ENCODE measurements at places on chromosomes 6 and 20.

DNA sequence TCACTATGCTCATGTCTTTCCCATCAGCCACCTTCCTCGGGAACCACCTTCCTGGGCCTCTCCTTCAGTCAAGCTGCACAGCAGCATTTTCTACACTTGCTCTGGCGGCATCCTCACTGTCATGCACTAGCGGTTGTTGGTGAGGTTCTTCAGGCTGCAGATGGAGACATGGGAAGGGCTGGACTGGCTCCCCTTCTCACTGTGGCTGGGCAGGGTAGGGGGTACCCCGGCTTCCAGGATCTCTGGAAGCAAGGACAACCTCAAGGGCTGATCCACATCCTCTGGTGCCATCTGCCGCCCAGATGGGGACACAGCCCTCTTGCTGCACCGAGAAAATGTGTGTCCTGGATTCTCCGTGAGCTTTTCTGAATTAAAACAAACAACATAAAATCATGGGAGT lies 180.1 kb upstream of the RNF24 start:
- no peak for DNase-seq

DNA sequence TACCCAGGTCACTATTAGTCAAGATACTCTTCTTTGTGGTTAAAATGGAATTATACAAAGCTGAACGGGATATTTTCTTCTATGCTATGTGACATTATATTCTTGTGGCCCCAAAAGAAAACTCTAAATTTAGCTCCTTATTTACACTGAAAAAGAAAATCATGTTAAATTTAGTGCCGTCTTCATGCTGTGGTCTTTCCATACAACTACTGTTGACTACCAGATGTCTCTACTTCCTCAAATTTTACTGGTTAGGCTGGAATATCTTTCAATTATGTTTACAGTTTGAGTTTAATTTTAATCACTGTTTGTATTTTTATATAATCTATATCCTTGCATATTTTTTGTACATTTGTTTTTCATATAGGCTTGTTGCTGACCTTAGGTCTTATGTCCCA lies 95.6 kb upstream of the FOXO3 start:
- no peak for DNase-seq

DNA sequence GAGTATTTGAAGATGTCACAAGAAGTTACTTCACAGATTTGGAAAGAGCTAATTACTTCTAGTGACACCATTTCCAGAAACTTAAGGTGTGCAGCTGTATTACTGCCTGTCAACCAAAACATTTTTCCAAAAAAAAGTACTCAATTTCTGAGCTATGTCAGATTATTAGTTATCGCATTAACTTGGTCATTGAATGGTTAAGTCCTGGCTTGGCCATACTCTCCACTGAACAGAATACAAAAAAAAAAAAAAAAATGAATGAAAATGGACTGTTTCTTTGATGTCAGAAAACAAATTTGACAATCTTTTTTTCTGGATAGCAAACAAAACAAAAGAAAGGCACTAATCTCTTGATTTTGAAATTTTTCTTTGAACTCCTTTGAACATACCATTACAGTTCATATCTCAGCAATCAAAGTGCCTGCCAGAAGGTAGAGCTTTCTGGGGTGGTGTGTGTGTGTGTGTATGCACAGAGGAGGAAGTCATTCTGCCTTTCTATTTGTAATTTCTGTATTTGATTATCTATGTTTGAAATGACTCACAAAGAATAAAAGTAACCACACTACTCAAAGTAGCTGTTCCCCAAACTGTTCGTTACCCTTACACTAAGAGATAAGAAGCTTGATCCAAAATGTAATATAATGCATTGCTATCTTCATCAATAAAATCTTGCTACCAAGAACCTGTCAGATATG lies 210.8 kb upstream of the FUT9 start:
- no peak for DNase-seq

DNA sequence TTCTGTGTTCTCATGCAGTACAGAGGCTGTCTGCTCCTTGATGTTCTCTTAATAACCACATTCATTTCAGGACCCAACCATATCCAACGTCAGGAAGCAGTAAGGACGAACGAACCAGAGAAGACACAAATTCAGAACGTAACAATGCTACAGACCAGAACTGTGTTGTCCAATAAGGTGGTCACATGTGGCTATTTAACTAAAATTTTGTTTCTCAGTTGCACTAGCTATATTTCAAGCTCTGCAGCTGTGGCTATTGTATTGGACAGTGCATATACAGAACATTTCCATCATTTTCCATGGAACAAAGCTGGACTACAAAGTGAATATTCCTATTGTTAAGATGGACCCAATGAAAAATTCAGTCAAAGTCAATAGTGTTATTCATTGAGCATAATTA lies 27.0 kb downstream of the MAP7 start:
- no peak for DNase-seq

DNA sequence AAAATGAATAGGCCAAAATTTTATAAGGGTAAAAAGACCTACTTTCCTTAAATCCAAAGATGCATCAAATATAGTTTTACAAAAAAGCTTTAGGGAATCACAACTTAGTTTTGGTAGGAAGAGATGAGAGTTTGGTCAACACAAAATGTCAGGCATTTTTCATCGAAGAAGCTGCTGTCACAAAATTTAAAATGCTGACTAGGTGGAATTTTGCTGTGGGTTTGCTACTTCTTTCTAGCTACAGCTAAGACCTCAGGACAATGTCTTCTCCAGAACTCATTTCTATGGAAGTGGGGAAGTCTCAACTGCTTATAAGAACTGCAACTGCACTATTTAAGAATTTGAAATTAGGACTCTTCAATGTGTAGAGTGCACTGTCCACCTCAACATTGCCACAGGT lies 351.1 kb downstream of the HAO1 start:
- no peak for DNase-seq

- DNase-seq, result no peak
Measured at GRCh38 chr6:31805939-31806469, 762 bp downstream of the LSM2 start.

DNA sequence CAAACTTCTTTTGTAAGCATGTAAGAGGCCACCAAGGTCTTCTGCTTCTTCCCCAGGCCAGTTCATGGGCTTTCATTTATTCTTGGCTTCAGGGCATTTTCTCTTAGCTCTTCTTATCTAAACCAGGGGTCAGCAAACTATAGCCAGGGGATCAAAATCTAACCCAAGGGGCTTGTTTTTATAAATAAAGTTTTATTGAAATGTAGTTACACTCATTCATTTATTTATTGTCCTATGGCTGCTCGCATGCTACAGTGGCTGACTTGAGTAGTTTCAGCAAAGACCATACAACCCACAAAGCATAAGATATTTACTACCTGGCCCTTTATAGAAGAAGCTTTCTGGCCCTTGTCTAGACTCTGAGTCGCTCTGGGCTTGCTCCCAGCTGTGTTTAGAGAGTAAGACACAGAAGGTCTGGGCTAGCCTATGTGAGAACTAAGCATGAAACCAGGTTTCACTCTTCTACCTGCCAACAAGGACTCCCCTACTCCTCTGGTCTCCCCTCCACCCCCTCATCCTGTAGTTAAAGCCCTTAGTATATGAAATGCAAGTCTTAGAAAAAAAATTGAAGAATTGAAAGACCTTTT lies 43.2 kb downstream of the KHDC1L start:
- no peak for DNase-seq

DNA sequence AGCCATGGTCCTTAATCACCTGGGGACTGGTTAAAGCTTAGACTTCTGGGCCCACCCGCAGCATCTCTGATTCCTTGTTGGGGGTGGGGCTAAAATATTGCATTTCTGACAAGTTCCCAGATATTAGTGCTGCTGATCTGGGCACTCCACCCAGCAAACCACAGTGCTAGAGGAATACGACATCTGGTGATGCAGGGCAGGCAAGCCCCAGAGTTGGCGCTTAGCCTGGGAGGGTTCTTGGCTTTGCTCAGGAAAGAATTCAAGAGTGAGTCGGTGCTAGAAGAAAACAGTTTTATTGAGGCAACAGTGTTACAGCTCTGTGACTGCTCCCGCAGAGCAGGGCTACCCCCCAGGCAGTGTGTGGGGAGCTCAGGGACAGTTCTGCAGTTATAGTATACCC lies 210.7 kb downstream of the TFAP2C start:
- no peak for DNase-seq

- no peak for DNase-seq
Measured at GRCh38 chr20:23136893-23137745, 51.0 kb upstream of the CD93 start.

DNA sequence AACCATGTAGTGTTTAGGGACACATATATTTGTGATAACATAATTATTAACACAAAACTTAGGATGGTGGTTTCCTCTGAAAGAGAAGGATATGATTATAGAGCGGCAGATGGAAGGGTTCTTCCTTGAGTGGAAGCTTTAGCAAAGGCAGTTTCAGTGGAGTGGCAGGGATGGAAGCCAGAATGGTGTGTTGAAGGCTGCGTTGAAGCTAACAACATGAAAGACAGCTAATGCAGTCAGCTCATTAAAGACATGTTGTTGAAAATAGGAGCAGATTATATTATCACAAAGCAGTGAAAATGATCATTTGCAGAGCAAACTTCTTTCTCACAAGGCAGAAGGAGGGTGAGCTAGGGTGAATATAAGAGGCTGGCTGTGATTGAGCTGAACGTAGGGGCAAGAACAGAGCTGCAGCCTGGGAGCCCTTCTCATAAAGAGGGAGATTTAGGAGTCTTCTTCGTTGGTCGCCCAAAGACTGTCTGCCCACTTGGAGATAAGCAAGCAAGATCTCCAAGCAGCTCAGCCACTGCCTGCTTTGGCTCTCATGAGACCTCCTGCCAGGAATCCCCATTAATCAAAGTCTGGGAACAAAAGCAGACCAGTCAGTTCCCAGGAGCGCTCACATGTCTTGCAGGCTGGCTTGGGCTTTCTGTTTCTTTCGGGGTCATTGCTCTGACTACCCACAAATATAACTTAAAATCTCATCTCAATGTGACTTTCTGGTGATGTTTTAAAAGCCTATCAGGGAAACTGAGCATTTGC lies 2.6 kb upstream of the ANKRD6 start:
- no peak for DNase-seq

- DNase-seq, result no peak
Measured at GRCh38 chr6:34834789-34835518, 43.1 kb downstream of the BLTP3A start.
